Inflammatory macrophage treated with lipopolysaccharide for 4 hours (primary cell): ENCODE measurements at places on chromosomes 3 and 15.

DNA sequence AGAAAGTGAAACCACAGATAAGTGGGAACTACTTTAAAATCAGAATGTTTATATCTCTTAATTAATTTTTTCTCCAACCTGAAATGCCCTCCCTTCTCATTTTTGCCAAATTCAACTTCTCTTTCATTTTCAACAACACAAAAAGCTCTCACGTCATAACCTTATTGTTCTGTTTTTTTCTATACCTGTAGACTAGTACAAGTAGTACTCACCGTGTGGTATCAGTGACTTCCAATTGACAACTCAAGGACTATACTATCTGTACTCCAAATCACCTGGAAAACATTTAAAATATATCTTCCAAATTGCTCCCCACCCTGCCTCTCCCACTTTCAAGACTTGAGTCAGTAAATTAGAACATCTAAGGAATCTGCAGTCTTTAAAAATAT lies 72.8 kb upstream of the ZNF280D start:
- no peak for DNase-seq

- DNase-seq: no peak
These were observed 20.8 kb downstream of the PIK3CA start for GRCh38 chr3:179168918-179169317.

DNA sequence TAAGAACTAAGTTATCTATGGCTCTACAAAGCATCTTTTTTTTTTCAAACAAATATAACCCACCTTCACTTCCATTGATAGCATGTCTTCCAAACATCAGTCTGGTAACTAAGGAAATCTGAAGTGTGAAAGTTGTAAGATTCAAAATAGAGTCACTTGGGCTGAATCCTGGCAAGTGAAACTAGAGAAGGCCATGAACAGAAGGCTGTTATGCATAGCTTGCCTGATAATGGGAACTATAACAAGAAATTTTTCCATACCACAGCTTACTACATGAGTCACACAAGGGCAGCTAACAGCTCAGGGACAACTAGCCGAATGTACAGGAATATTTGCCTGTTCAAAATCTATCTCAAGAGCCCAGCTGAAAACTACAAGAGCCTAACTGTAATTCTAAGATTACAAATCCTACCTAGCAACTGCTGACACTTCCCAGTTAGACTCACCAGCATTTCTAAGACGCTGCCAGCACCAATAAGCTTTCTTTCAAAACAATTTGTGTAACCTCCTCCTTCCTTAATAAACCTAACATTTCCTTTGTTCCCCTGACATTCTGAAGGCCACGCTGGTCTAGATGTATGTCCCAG lies 1066.5 kb downstream of the PLOD2 start:
- DNase-seq: peak; percentile 10

GRCh38 chr3:179970746-179971145 lies 66.0 kb downstream of the PEX5L start:
- DNase-seq: no peak

- peak; percentile 11 for DNase-seq
These were observed 71.9 kb upstream of the SLC6A11 start for GRCh38 chr3:10744098-10744465.

DNA sequence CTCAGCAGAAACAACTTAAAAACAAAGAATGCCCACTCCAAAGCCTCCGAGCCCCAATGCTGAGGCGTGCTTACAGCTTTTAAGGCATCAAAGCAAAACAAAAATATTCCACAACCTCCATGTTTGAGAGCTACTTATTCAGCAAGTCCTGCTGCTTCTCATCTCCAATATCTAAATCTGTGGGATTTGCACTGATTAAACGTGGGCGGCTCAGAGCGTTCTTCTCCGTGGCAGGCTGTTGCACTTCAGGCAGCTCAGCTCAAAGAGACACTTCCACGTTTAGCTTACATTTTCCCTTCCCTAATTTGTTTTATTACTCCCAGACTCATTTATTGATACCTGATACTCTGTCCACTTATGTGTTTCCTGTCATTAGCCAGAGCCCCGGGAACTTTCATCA lies 282.6 kb upstream of the MCTP2 start:
- DNase-seq: no peak

- DNase-seq: no peak
These were observed 13.8 kb downstream of the RIOX2 start for GRCh38 chr3:97958396-97958795.
